KBM-7 (cell line): ENCODE measurements at places on chromosomes 5 and 9.

- DNase-seq, result no peak
Observed at GRCh38 chr9:18935541-18935940, 97.5 kb downstream of the SAXO1 start.

GRCh38 chr9:36598273-36598672, 25.6 kb downstream of the MELK start:
- no peak for DNase-seq

GRCh38 chr9:104977580-104977979, 49.6 kb upstream of the ABCA1 start:
- DNase-seq, result no peak

DNA sequence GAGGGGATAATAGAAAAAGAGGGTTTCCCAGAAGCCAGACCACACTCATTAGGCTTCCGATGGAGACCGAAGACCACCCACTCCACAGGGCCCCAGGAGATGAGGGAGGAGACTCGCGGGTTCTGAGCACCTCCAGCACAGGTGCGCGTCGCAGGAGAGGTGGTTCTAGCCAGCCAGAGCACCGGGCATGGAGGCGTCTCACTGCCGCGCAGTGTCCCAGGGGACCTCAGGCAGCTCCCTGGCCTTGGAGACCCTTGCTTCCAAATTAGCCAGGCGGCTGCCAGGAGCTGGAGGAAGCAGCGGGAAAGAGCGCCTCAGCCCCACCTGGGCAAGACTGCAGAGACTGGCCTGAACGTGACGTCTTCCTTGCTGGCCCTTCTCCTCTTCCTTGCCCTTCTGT, 115.4 kb upstream of the FBXL7 start:
- no peak for DNase-seq

DNA sequence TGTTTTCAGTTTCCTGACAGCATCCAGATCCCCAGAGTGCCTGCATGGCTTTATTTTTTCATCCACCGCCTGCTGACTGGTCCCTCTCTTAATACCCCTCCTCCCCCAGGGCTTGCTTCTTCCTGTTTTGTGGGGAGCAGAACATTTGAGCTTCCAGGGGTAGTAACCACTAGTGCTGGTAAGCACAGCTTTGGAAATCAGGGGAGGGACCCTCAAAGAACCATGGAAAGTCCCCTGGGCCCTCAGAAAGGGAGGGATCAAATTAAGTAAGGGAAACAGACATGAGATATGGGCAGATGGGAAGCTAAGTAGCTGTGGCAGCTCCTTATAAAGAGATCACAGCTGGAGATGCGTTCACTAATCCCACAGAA, 26.8 kb downstream of the GRIA1 start:
- DNase-seq, result no peak

DNA sequence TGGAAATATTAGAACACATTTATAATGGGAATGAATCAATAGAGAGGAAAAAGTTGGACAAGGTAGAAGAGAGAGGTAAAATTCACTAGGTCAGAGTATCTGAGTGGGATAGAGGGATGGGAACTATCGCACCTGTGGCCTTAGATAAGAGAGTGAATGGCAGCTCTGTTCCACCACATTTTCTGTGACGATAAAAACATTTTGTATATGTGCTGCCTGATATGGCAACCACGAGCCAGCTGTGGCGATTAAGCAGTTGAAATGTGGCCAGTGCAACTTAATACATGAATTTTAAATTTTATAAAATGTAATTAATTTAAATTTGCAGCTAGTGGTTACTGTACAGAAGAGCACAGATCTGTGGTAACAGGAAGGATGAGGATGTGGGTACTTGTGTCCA, 46.7 kb downstream of the ZNF354A start:
- no peak for DNase-seq

DNA sequence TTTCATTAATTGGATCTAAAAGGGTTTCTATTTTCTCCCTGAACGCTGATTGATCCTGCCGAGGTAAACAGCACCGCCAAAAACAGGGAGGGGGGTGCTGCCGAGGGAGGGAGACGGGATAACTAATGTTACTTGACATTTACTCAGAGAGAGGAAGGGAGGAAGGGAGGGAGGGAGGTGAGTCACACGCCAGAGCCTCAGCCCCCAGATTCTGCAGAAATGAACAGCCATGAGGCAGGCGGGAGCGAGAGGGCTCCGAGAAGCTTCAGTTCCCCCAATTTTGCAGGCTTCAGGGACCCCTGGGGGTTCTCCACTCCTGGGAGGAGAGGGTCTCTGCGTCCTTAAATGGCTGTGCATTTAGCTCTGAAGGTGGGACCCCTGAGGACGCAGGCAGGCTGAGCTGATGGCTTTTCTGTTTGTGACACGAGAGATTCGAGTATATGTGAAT, 59.1 kb upstream of the IER5L start:
- DNase-seq, result peak; percentile 67

- DNase-seq, result peak; percentile 26
Observed at GRCh38 chr9:114235033-114235661, 79.8 kb downstream of the COL27A1 start.

DNA sequence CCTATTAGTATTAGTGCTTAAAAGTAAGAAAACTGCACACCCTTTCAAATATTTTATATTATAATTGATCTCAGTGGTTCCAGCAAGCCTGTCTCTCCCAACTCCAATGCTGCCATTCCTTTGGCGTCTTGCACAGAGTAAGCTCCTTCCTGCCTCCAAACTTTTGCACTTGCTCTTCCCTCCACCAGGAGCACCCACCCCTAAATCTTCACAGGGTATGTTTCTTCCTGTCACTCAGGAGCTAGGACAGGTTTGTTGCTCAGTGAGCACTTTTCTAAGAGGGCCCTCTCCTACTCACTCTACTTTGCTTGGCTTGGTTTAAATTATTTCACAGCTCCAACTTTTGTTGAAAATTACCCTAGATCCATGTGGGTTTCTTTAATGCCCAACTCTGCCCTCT, 189.1 kb upstream of the ADRA1B start:
- DNase-seq, result no peak

DNA sequence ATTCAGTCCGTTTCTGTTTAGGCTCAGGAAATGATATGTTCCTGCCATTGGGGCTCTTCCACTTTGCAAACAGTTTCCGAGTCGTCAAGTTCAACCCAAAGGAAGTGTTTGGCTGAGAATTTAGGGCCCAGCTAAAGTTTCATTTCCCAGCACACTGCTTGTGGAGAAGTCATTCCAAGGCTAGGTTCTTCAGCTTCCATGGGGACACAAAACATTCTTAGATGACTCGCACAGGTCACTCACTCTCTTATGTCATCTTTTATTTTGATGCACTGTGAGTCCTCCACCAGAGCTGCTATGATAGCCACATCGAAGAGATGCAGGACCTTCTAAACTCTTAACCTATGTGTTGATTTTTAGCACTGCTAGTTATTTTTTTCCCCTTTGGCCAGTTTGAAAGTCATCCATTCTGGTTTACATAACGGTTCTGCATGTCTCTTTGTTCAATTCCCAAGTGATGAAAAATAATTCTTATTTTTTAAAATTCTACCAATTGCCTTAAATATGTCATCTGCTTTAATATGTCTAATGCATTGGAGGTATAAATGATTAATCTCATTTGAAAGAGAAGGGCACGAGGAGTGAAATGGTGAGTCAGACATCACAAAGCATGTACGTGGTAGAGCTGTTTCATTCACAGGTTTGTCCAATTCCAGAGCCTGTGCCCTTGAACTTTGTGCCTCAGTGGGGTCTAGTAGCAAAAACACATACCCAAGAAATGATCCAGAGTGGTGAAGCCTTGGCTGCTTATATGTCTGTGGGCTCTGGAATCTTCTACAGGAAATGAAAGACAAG, 84.3 kb downstream of the ZNF462 start:
- DNase-seq, result no peak

- DNase-seq, result no peak
Observed at GRCh38 chr5:129511291-129511690, 51.2 kb downstream of the ADAMTS19 start.

- no peak for DNase-seq
Observed at GRCh38 chr5:127587246-127587917, 61.5 kb upstream of the CTXN3 start.

GRCh38 chr5:9498541-9499497, 47.1 kb downstream of the SEMA5A start:
- no peak for DNase-seq

DNA sequence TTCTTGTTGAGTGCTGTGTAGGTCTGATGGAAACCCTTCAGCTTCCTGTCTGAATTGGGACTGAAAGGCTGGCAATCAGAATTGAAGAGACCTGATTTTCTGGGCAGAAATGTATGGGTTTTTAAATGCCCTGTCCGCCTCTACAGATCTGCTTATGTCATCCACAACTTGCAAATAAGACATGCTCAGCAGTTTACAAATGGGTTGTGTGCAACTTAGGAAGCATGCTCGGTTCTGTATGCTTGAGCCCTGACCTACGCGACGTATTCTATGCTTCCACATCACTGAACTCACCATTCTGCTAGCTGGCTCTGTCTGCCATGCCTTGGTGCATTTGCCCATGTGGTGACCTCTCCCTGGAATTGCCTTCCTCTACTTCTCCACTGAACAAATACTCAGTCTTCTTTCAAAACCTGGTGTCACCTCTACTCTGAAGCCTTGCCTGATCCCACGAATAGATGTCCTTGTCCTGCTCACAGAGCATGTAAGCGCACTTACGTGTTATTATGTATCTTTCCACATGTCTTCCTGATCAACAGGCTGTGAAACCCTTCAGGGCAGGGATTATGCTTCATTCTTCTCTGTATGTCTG, 194.2 kb downstream of the ERCC6L2 start:
- DNase-seq, result no peak

- DNase-seq, result no peak
Observed at GRCh38 chr9:107612136-107612535, 122.6 kb upstream of the KLF4 start.

- DNase-seq, result peak; percentile 55
Observed at GRCh38 chr5:87340716-87341115, 72.0 kb downstream of the CCNH start.

GRCh38 chr5:93299681-93300308, 281.2 kb downstream of the NR2F1-AS1 start:
- DNase-seq, result no peak

DNA sequence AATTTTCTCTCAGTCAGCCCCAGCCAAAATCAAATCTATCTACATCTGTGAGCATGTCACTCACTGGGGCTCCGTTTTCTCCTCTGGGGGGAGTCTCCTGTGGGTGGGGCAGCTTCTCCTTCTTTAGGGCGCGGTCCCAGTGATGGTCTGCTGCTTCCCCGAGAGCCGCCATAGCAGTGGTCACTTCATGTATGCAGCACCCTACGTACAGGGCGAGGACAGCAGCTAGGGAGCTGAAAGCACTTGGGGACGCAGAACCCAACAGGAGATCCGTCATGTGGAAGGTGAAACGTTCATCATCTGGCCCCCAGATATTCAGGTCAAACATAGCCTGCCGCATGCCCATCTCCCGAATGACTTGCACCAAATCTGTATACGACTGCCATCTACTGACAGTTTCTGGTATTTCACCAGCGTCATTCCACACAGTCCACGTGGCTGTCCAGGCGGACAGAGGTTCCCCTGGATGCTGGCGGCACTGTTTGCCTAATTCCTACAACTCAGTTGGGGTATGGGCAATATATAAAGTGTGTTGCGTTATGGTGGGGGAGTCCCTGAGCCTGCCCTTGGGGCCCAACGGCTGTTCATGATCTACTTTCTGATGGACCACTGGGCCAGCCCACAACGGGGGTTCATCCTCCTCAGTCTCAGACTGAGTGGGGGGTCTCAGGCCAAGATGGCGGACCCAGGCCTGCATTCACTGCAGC, 795.0 kb downstream of the EFNA5 start:
- peak; percentile 73 for DNase-seq

DNA sequence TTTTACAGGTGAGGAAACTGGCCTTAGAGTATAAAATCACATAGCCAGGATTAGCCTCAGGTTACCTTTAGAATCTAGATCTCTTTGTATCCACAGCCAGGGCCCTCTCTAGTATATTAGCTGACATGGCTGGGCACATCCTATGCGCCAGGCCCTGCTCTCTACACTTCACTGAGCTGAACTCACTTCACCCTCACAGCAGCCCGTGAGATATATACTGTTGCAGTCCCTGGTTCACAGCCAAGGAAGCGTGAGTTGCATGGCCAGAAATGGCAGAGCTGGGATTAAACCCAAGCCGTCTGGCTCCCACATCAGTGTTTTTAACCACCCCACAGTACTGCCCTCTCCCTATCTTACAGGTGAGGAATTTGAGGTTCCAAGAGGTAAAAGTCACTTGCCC, 58.4 kb downstream of the DAB2IP start:
- DNase-seq, result no peak

GRCh38 chr9:22307013-22307711, 139.5 kb upstream of the DMRTA1 start:
- DNase-seq, result peak; percentile 54

DNA sequence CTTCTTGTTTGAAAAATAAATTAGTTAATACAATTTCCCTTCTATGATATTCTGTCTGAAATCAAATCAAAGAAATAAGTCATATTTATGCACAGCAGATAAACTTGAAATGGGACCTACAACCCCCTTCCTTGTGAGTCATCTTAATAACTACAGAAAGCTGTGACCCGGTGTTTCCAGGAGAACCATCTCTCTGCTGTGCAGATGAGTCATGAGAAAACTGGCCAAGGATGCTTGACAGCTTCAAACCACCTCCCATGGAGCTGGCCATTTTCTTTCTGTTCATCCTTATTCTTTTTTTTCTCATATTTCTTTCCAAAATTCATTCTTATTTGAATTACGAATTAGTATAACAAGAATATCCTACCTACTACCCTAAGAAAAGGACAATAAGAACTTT, 43.4 kb upstream of the NR4A3 start:
- DNase-seq, result no peak

DNA sequence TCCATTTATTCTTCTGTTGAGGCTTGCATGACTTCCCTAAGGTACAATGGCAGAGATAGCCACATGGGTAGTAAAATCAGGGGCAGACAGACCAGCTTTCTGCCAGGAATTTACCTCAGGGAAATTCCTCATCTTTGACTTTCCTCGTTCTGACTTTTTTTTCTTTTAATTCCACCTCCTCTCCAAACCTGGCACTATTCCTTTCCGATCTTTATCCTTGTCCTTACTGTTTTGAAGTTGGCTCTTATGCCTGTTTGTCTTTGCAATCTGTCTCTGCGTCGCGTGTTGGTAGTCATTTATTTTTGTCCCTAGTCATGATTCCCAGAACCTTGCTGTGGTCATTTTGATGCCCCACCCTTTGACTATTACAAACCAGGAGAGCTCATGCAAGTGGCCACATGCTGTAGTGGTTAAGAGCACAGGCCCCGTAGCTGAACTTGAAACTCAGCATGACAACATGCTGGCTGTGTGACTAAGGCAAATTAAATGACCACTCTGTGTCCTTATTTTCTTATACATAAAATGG, 19.0 kb downstream of the TMC1 start:
- no peak for DNase-seq
